ENCODE measurements at places on chromosomes 4 and X.
A peak's percentile ranks its signal among the peaks of the same experiment; 100 is the strongest.

GRCh38 chr4:68734095-68734494 lies 63.6 kb upstream of the UGT2B15 start:
- DNase-seq, result no peak

DNA sequence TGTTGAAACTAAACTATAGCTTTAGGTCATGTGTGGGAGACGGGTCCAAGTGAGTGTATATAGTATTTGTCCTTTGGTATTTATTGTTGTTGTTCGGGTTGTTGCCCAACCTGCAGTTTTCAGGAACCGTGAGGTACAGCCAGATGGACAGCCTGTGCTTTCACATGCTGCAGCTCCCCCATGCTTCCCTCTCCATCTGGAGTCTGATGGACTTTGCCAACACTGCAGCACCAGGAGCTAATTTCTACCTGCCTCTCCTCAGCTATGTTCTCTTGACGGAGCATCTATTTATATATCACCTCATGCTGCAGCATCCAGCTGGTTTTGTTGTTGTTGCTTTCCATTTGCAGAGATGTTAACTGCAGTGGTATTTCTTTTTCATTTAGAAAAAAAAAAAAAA lies 80.1 kb downstream of the TLL1 start:
- no peak for DNase-seq

GRCh38 chr4:165631208-165631894 lies 241.7 kb upstream of the TLL1 start:
- DNase-seq, result no peak

DNA sequence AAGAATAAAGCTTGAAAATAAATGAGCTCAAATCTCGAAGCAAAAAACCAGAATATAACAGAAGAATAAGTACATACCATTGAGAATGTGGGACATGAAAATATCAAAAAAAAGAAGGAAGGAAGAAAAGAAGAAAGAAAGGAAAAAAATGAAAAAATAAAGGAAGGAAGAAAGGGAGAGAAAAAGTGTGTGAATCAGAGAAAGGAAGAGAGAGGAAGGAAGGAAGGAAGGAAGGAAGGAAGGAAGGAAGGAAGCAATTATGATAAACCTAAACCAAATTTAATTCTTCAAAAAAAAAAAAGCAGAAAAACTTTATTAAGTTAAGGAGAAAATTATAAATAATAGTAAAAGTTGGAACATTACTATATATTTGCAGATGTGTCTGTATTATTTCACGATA lies 949.8 kb downstream of the NLGN4X start:
- no peak for DNase-seq

DNA sequence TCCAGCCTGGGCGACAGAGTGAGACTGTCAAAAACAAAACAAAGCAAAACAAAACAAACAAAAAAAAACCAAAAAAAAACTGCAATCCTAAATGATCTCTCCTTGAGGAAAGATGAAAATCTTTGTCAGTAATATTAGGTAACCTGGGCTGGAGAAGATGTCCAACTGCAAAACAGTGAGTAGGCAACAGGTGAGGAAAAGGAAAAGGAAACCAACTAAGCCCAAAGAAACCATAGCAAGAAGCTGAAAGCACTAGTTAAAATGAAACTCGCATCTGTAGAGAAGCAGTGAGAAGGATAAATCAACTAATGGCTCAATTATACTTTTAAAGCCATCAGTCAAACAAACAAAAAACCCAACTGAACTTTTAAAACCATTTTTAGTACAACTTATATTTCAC lies 54.2 kb downstream of the ENOX2 start:
- peak; percentile 18 for DNase-seq

DNA sequence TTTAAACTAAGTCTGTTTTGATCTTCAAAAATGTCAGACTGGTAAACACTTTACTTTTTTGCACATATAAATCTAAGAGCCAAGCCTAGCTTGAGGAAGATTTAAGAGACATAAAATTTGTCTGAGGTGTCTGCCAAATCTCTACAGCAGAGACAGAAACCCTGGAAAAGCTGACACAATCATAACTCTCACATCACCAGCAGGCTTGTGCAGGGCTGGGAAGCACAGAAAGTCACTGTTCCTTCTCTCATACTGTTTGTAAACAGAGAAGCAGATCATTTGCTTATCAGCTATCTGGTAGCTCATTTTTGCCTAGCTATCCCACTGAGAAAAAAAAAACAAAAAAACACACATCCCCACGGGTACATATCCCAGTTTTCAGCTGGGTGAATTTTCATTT lies 7.0 kb downstream of the ENOX2 start:
- no peak for DNase-seq

- no peak for DNase-seq
Observed at GRCh38 chr4:69749771-69750170, 10.6 kb downstream of the SULT1B1 start.

GRCh38 chr4:7073526-7074390 lies 5.9 kb upstream of the GRPEL1 start:
- DNase-seq, result peak; percentile 58

- no peak for DNase-seq
Observed at GRCh38 chr4:8185930-8186329, 13.2 kb upstream of the SH3TC1 start.

- DNase-seq, result no peak
Observed at GRCh38 chr4:33911959-33912358, 2332.4 kb downstream of the ARAP2 start.

DNA sequence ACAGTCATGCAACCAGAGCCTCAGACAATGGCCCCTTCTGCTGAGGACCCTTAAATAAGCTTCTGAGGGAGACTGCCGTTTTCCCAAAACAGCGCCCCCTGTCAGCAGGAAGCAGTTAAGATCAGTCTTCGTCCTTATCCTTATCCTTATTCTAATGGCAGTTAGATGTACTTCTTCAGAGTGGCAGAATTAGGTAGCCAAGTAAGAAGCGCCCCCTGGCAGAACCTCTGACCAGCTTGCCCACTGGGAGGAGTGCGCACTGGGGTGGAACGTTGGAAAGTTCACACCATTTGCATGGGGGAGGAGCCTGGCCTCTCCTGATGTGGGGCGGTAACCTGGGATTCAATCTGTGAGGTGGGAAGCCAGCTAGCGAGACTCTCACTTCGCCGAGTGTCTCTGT lies 133.6 kb upstream of the QRFPR start:
- no peak for DNase-seq

DNA sequence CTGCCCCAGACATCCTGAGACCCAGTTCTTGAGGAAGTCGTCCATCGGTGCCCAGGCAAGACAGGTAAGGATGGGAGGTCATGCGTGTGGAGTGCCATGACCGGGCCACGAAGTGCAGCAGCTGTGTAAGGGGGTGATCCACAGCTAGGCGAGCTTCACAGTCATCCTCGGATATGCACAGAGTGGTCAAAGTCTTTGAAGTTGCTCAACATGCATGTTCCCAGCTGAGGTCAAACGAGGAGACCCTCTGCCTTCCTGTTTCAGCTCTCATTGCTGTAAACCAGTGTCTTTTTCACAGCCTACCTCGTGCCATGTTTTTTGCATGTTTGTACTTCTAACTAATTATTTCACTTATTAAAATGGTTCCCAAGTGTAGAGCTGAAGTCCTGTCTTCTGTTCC lies 109.9 kb upstream of the TBL1X start:
- DNase-seq, result no peak

GRCh38 chr4:66300336-66300934 lies 630.1 kb upstream of the EPHA5 start:
- DNase-seq, result no peak

DNA sequence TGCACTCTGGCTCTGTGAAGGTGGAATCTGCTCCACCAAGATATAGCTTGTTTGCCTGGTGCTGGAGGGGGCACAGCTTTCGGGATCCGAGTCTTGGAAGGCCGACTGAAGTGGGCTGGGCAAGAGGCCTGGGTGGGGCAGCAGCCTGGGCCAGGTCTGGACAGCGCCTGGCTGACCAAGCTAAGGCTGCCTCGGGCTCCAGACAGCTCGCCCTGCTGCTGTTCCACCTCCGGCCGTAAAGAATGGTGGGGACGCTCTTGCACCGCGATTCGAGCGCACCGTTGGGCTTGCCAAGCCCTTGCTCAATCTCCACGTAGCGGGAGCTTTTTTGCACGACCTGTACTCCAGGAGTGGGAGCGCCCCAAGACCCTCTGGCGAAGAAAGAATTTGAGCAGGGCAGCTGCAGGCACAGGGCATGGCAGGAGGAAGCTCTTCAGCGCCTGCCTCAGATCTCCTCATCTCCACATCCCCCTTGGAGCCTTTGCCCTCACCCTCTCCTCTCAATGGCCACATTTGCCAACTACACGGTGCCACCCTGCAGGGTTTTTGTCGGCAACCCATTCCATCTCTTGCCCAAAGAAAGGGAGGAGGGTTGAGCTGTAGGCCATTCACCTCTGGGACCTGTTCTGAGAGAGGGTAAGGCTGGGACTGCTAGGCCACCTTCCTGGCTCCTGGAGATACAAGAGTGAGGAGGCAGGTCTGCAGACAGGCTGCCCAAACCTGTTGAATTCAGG lies 18.9 kb downstream of the CNGA2 start:
- DNase-seq, result peak; percentile 32

DNA sequence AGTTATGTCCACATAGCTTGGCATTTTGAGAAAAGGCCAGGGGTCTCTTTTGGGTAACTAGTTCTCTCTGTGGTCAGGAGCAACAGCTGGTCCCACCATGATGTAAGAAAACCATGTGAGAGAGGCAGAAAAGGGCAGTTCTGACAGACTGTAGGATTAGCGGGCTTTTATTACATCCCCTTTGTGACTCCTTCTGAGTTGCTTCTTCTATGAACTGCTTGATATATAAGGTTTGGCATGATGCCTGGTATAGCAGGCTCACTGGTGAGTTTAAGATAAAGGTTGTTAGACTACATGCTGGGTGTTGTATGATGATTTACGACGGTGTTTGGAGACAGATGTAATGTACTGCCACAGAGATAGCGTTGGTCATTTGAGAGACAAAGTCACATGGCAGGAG lies 2308.1 kb upstream of the AGA start:
- DNase-seq, result no peak

GRCh38 chrX:148995661-148996060 lies 495.2 kb downstream of the AFF2 start:
- no peak for DNase-seq

DNA sequence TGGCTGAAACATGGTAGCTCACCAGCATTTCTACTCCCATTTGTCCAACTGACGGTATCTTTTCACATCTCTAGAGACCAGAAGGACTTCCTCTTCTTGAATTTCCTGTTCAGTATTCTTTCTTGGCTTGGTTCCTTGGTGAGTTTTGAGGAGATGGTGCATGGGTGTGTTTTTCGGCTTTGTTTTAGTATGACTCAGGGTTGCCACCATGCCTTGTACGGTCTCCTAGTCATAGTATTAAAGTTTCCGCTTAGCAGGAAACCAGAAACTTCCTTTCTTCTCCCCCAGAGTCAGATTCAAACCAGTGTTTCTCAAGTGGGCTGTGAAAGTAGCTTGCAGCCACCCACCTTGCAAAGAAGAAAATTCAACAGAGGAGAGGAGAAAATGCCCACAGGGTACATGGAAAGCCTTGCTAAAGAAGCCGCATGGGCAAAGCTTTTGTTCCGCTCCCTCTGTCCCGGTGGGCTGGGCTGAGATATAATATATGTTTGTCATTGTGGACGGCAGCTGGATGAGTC lies 5.7 kb downstream of the CD99 start:
- peak; percentile 92 for DNase-seq

DNA sequence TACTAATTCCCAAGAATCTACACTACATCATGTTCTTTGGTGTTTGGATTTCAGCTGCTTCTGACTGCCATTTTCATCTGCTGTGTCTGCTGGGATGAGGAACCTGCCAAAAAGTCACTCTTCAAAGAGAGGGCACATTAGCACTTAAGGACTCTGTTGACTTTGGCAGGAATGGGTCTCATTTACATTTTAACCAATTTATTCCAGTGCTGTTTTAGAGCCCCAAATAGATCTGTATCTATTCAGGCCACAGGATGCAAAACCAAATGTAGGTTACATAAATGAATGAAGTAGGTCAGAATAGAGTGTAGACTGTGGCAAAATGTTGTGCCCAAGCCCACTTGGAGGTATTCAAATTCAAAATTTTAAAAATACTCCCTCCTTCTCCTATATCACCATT lies 14.4 kb downstream of the TXK start:
- DNase-seq, result no peak

GRCh38 chr4:153365003-153365402 lies 20.5 kb downstream of the MND1 start:
- DNase-seq, result no peak

DNA sequence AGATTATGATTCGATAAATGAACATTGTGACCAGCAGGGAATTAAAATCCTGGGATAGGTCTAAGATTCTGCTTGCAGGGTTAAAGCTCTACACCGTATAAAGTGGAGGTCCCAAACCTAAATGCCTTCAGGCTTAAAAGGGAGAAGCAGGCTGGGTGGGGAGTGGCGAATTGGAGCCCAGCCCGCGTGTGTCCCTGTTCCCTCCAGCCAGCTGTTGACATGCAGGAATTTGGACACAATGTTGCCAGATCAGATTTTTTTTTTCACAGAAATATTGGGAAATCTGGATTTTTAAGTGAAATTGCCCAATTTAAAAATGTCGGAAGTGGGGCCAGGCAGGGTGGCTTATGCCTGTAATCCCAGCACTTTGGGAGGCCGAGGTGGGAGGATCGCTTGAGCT lies 60.5 kb downstream of the ELF4 start:
- DNase-seq, result no peak

DNA sequence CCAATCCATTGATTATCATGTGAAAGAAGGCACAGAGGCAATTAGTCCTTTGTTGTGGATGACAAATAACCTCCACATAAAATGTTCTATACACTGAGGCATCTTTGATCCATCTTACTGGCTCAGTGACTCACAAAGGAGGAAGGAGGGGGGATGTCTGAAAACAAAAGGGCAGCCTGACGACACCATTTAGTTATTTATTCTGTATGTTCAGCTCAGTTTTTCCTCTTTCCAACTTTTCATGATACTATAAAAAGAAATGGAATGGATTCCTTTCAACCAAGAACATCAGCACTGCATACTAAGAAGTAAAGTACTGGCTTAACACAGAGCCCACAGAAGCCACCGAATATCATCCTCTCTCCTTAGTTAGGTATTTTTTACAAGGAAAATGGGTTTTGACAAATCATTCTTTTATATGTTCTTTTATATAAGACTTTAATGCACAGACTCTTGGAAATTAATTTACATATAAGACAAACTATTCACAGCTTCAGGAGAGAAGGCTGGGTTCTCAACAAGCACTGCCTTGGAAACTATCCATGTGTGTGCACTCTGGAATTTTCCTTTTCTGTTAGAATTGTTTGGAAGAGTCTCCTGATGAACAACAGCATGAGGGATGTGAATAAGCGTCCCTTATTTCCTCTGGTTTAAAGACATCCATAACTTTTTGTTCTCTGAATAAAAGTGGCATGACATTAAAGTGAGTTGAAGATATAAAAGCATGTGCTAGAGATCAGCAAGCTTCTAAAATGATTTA lies 135.6 kb downstream of the TSPAN5 start:
- DNase-seq, result no peak

DNA sequence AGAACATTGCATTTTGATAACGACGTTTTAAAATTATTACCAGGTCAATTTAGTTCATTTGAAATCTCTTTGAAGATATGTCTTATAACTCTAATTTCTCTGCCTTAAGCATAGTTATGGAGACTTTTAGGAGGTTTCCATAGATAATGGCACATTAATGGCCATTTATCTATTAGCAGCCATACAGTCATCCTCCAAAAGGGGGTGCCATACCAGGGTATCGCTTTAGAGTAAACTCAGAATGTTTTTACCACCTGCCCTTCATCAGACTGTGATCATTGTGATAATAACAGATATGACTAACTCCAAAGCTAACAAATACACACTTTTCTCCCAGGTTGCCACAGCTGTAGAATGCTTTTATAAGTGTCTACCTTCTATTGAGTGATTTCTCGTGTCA lies 461.5 kb downstream of the FSTL5 start:
- DNase-seq, result no peak

GRCh38 chr4:155935389-155935986 lies 18.2 kb downstream of the CTSO start:
- DNase-seq, result no peak

Measured in activated CD4-positive, alpha-beta T cell treated with anti-CD3 and anti-CD28 coated beads, Interleukin-2, amount 50 U/mL, for 16 hours (primary cell).